ENCODE measurements at places on chromosomes 6 and 20.

GRCh38 chr6:46013639-46014038, 2.0 kb downstream of the CLIC5 start:
- no peak for DNase-seq

DNA sequence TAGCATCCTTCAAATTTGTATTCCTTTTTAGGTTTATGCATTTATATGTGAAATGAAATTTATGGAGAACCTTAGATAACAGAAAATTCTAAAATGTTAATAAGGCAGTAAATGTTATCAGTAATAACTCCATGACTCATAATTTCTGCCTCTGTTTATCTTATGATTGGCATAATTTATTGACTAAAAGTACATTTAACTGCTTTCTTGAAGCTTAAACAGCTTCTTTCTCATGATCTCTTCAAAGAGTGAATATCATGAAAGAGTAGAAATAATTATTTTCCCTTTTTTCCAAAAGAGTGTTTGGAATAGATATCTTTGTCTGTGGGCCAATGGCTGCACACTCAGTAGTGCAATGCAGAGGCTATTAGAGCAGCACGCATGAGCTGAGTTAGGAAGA, 91.3 kb downstream of the SHLD1 start:
- no peak for DNase-seq

DNA sequence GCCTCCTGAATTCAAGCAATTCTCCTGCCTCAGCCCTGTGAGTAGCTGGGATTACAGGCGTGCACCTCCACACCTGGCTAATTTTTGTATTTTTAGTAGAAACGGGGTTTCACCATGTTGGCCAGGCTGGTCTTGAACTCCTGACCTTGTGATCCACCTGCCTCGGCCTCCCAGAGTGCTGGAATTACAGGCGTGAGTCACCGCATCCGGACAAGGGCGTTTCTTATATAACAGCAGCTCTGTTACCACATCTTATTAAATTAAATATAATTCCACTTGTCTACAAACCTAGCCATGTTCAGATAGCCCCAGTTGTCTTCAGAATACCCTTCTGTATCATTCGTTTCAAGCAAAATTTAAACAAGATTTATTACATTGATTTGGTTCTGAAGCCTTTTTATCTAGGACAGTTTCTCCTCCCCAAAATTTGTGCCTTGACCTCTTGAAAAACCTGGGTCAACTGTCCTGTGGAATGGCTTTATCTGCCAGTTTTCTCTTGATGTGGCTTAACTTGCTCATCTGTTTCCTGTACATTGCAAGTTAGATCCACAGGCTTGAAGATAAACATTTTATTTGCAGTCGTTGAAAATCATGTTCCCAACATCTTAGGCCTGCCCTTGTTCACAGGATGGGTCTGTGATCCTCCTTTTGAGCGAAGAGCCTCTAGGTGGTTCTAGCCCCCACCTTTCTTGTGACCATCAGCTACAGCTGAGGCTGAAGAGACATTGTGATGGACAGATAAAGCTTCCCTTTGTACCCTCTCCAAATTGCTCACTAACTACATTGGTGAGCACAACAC, 132.2 kb downstream of the ARID1B start:
- DNase-seq = no peak

DNA sequence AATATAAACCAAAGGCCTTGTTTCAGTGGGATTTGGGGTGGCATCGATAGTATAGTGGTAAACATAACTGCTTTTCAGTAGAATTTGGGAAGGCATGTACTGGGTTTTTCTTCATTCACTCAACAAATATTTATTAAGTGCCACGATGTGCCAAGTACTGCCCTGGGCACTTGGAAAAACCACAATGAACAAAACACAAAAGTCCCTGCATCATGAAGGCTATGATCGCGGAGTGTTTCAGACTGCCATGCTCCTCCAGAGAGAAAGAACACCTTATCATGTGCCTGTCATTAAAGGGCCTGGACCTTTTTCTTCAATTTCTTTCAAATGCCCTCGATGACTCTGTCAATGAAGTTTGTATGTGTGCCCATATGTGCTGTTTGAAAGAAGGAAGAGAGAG, 59.2 kb upstream of the CEP85L start:
- no peak for DNase-seq

DNA sequence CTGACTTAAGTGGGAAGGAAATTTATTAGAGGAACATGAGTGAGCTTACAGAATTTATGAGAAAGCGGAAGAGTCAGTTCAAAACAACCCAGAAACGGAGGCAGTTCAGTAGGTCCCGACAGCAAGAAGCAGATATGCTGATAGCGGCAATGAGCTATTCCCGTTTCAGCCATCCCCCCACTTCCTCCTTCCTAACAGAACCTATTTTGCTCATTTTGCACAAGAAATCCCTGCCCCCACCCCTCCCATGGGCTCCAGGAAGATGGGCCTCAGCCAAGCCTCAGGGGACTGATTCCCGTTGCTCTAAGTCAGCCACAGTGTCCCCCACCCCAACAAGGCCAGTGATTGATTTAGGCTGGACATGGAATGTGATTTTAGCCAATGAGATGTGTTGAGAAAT, 157.5 kb downstream of the CEBPB start:
- no peak for DNase-seq

DNA sequence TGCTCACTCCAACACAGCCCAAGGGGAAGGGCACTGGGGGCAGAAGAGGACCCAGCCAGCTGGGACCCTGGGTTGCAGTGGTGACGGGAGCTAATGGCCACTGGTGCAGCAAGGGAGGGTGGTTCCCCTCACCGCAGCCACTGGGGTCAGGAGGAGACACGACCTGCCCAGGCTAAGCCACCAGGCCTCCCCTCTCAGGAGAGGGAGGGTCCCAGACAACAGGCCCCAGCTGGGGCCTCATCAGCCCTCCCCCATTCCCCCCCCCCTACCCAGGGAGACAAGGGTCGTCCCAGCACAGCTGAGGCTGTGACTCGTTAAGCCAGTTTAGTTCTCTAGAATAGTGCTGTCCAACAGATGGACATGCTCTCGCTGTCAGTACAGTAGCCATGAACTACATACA, 17.3 kb upstream of the MATN4 start:
- no peak for DNase-seq

GRCh38 chr20:59627298-59627697, 23.0 kb downstream of the PHACTR3 start:
- no peak for DNase-seq

- no peak for DNase-seq
Measured at GRCh38 chr20:36744243-36744642, 1.6 kb downstream of the NDRG3 start.

DNA sequence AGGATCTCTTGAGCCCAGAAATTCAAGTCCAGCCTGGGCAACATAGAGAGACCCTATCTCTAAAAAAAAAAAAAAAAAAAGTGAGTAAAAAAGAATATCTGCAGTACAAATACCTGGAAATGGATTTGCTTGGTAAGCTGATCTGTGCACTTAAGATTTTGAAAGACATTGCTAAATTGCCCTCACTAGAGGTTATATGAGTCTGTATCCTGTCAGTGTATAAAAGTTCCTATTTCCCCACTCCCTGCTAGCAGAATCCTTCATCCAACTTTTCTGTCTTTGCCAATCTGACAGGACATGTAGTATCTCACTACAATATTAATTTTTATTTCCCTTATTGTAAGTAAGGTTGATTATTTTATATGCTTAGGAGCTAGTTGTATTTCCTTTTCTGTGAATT, 36.1 kb downstream of the BICRAL start:
- DNase-seq = no peak

DNA sequence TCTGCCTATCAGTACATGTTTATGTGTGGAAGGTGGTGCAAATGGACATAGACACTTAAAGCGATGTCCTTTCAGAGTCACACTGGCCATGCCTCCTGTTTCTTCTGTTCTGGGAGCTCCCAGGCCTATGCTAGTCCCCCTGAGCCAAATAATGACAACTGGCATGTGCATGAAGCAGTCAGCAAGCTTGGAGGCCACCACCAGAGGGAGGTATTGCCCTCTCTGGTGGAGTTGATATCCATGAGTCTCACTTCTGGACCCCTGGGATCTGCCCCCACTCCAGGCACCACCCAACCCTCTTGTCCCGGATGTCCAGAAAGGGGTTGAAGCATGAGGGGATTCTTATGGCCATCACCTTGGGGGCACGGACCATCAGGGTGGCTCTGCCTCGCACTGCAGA, 172.2 kb downstream of the AIG1 start:
- no peak for DNase-seq

DNA sequence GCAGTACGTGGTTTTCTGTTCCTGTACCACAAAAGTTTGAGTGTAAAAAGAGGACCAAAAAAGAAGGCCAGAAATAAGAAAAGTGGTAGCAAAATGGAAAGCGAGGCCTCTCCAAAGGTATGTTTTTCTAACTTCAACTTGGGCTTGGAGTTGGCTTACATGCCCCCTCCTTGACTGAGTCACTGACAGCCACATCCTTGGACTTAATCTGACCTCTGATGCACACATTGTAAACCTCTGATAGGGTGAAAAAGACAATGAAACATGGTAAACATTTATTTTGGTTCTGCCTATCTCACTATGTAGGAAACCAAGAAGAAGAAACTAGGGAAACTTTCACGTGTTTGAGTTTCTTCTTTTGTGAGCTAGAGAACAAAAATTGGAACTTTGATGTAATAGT, 503.2 kb upstream of the ID4 start:
- DNase-seq = no peak

GRCh38 chr6:113358063-113358583, 499.0 kb upstream of the MARCKS start:
- no peak for DNase-seq

DNA sequence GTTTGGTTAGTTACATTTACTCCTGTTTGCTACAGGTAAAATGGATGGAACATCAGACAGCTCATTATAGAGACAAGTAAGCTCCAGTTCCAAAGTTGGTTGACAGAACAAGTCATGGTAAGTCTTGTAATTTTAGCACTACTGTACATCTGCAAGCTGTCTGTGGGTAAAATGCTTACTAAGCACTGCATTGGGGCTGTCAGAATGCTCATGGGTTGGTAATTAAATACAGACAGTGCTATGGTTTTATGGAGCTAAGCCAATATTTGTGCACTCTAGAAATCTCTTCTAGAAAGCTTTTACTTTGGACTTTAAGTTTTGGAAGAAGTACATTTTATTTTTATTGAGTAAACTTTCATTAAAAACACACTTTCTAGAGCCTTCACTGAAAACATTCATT, 419.2 kb upstream of the MMS22L start:
- no peak for DNase-seq

DNA sequence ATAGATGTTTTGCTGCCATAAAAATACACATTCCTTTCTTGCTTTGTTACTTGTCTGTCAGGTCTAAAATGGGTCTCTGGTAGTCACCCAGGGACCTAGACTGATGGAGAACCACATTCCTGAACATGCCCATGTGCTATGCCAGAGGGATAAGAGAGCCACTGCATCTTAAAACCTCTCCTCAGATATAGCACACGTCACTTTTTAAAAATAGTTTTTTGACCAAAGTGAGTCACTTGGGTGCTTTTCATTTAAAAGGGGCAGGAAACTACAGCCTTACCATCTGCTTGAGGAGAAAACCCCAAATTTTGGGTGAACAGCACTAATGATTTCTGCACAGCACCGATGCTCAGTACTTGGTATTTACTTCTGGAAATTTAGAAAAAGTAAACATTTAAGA, 197.8 kb downstream of the OGFRL1 start:
- no peak for DNase-seq

GRCh38 chr6:32852844-32853540, 512 bp downstream of the TAP1 start:
- DNase-seq = no peak

GRCh38 chr6:6725468-6726209, 137.1 kb downstream of the LY86 start:
- no peak for DNase-seq

- DNase-seq = no peak
Measured at GRCh38 chr6:15266423-15266996, 20.6 kb downstream of the JARID2 start.

GRCh38 chr6:8195040-8195713, 92.8 kb upstream of the EEF1E1 start:
- DNase-seq = no peak

- no peak for DNase-seq
Measured at GRCh38 chr20:55079917-55080316, 604.5 kb downstream of the DOK5 start.

DNA sequence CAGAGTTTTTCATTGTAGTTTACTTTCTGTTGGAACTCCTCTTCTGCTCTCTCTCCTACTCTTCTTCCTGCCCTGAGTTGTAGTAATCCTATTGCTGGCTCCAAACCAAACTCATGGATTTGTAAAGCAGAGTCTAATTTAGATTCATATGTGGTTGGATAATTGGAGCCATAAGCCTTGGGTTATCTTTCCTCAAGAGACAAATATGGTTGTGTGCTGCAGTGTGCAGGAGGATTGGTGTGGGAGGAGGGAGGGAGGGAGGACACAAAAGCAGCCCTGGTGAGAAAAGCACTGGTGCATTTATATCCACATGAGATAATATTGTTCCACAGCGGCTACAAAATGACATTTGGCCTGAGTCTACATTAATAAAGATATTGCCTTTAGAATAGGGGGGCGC, 4.2 kb downstream of the HLA-G start:
- no peak for DNase-seq

GRCh38 chr20:2124564-2125213, 23.1 kb downstream of the STK35 start:
- DNase-seq = no peak

DNA sequence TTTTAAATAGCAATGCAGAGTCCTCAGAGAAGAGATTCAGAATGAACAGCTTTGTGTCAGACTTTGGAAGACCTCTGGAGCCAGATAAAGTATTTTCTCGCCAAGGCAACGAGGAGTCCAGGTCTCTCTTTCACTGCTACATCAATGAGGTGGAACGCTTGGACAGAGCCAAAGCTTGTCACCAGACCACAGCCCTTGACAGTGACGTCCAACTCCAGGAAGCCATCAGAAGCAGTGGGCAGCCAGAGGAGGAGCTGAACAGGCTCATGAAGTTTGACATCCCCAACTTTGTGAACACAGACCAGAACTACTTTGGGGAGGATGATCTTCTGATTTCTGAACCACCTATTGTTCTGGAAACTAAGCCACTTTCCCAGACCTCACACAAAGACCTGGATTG, 55.5 kb downstream of the MRAP2 start:
- no peak for DNase-seq

GRCh38 chr6:107695061-107695720, 128.9 kb downstream of the SCML4 start:
- no peak for DNase-seq

DNA sequence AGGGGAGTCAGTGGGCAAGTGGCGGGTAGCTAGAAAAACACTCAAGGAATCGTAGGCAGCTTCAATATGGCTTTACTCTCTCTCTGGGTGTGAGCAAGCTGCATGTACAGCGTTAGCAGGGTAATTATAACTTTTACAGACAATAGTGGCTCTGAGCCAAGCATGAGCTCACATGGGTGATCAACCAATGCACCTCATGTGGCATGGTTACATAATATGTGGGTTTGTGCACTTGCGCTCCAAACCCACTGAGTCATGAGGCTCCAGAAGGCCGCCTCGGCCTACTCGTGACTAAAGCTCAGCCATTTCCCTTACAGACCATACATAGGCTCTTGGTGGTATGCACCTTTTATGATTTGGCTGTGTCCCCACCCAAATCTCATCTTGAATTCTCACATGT, 78.4 kb upstream of the FBXL4 start:
- no peak for DNase-seq

GRCh38 chr6:16249971-16250370, 11.6 kb downstream of the GMPR start:
- no peak for DNase-seq

- no peak for DNase-seq
Measured at GRCh38 chr6:125379174-125379573, 77.4 kb upstream of the HDDC2 start.

- no peak for DNase-seq
Measured at GRCh38 chr6:33217246-33217645, 8.9 kb downstream of the RING1 start.
